ENCODE measurements at places on chromosomes 11 and 22. TPM values are rescaled to one million over a fixed set of nuclear protein-coding genes. Genes with fewer than 3 reads are reported as not detected.

Gene OR4C45
- polyA plus RNA-seq, result not detected

Gene OR51E2
- polyA plus RNA-seq, result not detected

Gene KLHDC7B
- polyA plus RNA-seq, result 0.34 TPM

Gene BATF2
- polyA plus RNA-seq, result 1.1 TPM

Gene OR8G5
- not detected for polyA plus RNA-seq

Gene KBTBD3
- 7.4 TPM for polyA plus RNA-seq

Gene LARGE2
- polyA plus RNA-seq, result 0.05 TPM

Gene MAJIN
- not detected for polyA plus RNA-seq

Gene DMC1
- 0.97 TPM for polyA plus RNA-seq

Gene KRTAP5-7
- not detected for polyA plus RNA-seq

Gene BARX2
- polyA plus RNA-seq, result not detected

Gene TMEM109
- polyA plus RNA-seq, result 70.0 TPM

Gene MTNR1B
- not detected for polyA plus RNA-seq

Gene PRG3
- not detected for polyA plus RNA-seq

Gene SLC22A6
- polyA plus RNA-seq, result not detected

- DNase-seq, result no peak
Measured at GRCh38 chr11:115613004-115613403, 108.8 kb upstream of the CADM1 start.

DNA sequence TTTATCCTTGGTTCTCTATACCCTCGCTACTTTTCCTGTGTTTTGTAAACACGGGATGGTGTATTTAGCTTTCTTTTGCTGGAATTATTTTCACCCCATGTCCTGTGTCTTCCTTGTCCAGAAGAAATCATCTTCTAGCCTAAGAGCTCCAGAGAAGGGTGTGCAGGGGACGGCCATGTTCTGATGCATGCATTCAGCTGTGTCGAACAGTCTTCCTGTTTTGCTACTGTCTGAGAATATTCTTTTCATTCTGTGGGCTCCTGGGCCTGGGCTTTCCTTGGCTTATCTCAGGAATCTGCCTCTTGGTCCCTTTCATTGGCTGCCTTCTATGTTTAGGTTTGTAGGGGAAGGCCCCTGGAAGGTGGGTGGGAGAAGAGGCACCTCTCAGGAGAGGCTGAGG lies 10.6 kb upstream of the PLET1 start:
- DNase-seq, result no peak

DNA sequence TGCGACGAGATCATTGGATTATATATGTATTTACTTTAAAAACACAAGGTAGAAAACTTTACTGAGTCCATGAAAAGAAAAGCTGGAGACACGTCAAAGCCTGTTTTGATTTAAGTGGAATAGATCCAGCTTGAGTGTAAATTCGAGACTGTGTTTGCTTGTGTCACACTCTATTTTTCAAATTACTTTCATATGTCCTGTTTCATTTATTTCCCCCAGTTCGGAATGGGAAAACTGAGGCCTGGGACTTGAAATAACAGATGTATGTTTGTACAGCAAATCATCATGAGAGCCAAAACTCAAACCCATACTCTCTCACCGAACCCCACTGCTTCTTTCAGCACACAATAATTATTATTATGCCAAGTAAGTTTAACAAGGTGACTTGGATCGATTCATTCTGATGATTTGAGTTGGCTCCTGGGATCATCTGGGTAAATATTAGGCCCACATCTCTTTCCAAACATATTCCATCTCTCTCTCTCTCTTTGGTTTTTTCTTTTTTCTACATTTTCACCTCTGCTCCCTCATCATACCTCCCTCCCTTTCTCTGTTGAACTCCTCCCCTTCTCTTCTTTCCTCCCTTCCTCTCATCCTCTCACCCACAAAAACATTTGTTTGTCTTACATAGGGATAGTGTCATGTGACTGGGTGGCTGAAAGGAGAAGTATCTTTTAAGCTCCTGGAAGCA lies 21.2 kb downstream of the FZD4 start:
- no peak for DNase-seq

- DNase-seq, result no peak
Measured at GRCh38 chr11:11038352-11038751, 180.5 kb upstream of the ZBED5 start.

DNA sequence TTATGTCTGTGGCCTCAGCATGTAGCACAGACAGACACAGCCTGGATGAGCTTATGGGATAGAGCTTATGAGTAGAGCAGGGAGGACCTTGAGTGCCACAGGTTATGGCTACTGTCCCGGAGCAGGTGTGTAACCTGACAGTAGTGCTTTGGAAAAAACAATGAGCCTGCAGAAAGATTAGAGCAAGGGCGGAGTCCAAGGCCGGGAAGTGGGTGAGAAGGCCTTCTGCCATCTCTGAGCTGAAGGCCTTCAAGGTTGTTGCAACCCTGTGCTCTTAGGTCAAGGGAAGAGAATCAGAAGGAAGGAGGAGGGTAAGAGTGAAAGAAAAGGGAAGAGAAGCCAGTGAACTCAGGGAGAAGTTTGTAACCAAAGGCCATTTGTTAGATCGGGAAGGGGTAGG lies 3.9 kb upstream of the TAGLN start:
- DNase-seq, result no peak

- DNase-seq, result no peak
Measured at GRCh38 chr11:130675371-130675821, 227.0 kb downstream of the ADAMTS15 start.

DNA sequence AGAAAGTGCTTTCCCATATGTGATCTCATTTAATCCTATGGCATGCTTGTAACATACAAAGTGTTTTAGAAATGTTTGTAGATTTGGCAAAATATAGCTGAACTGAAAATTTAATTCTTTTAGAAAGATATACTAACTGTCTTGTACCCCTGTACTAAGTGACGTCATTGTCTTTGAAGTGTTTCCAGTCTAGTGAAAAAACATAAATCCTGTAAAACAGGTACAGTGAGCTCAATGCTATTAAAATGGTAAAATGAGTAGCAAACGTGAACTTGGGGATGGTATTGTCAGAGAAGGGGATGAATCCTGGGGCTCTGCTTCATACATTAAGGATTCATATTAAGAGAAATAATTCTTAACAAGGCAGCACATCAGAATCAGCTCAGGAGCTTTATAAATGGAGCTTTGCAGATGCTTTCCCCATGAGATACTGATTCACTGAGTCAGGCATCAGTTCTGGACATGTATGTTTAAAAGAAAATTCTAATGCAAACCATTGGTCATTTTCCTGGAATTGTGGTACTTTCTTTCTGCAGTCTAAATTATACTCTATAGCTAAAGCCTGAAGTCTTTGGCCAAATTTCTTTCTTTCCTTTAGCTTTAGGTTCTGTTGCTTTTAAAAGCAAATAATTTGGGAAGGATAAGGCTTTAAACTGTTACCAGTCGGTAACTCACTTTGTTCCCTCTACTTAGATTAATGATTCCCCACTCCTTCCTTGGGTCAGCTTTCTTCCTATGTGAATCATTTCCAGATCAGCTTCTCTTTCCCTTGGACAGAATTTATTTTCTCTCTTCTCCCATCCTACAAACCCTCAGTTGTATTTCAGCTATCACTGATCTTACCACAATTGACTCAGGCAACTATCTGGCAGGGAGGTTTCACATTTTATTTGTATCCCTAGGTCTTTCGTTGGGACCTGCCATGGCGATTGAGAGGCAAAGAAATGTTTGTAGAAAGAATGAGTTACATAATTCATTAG lies 57.5 kb upstream of the DDI1 start:
- no peak for DNase-seq

DNA sequence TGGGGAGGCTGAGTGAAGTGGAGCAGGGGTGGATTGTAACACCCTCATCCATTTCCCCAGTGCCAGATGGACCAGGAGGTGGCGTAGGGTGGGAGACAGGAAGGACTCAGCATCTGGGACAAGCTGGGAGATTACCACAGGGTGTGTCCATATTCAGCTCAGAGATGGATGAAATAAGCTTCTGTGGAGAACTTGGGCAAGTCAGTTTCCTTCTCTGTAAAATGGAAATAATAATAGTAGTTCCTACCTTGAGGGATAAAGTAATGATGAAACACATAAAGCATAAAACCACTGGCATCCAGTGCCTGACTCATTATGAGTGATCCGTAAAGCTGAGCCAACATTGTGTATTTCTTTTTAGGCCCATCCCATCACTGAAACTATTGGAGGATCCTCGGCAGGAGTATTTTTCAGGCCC lies 607 bp upstream of the ROBO4 start:
- DNase-seq, result peak; percentile 79

DNA sequence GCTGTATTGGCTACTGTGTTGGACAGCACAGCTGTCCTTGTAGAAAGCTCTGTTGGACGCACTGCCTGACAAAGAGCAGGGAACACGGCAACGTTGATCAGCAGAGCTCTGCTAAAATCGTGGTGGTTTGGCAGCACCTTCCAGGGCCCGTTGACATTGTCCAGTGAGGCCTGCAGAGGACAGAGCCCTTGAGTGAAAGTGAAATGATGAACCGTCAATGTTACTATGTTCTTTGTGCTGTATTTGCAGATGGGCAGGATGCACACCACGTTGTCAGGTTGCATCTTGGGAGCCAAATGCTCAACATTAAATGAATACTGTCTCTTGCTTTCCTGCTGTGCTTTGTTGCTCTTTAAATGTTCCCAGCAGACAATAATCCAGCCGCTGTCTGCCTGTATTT lies 69.7 kb downstream of the NELL1 start:
- DNase-seq, result no peak

- no peak for DNase-seq
Measured at GRCh38 chr22:23803001-23803819, 16.4 kb downstream of the SMARCB1 start.

DNA sequence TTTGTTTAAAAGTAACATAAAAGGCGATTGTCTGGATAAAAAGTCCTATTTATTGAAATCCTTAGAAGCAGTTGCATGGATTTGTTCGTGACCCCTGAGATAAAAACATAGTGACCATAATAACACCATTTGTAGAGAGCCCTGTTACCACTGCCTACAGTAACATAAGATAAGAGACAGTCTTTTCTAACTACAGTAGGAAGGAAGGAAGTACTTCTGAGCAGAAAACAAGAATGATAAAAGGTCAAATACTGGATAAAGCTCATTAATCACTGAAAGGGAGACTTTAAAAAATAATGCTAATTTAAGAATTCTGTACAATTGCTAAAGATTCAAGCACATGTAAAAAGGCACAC lies 47.1 kb upstream of the SOX6 start:
- DNase-seq, result no peak

- no peak for DNase-seq
Measured at GRCh38 chr11:117881217-117881616, 4.8 kb upstream of the FXYD6 start.

DNA sequence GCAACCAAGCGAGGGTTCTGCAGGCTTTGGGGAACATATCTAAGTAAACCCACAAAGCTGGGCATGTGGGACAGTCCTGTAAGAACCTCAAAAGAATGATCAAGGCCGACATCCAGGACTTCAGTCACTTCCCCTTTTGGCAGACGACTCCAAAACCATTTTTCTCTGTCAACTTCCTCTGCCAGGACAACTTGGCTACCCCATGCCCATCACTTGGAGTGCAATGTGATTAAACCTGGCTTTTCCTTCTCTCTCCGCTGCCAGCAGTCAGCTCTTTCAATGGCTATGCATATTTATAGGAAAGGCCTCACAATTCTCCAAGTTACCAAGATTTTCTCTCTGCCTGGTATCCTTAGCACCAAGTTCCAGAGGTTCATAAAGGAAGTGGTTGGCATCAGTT lies 78.9 kb downstream of the C11orf58 start:
- no peak for DNase-seq

- no peak for DNase-seq
Measured at GRCh38 chr11:35334385-35335090, 84.8 kb downstream of the SLC1A2 start.

DNA sequence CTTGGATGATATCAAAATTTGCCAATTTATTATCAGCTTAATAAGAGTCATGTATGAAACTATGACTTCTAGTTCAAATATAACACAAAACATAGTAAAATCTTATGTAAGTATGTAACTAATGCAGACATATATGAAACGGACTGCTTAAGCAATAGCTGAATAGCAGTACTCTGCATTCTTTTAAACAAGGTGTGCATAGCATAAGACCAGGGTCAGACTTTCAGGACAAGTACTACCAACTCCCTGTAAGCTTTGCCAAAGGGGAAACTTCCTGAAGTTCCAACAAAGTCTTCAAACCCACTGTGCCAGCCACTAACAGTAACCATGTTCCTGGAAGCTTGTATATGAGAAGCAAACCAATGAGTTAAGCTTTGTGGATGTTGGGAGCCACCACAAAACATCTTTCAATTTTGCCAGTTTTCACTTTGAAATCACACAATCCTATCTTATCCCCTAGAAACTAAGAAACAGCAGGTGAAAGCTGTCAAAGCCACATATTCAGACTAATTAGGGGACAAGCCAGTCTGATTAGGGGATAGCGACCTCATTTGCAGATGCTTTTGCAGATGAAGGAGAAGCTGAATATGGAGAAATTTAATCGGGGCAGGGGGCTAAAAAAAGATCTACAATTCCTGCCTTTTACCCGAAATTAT lies 13.3 kb downstream of the RBFOX2 start:
- no peak for DNase-seq

GRCh38 chr11:70517988-70518907 lies 119.9 kb downstream of the CTTN start:
- DNase-seq, result peak; percentile 23

DNA sequence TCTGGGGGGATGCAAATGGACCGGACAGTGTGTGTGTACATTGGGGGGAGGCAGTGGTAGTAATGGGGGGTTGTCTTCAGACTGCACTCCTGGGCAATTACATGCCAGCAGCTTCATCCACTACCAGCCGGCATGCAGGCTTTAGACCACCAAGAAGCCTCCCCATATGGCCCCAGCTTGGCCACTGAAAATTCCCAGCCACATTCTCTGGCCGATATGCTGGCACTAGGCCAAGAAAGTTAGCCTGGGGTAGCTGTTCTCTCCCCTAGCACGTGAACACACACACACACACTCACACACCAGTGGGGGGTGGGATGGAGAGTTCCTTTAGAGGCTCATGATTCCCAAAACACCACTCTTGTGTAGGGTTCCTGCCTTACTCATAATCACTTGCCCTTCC lies 3.6 kb upstream of the ROBO3 start:
- no peak for DNase-seq

DNA sequence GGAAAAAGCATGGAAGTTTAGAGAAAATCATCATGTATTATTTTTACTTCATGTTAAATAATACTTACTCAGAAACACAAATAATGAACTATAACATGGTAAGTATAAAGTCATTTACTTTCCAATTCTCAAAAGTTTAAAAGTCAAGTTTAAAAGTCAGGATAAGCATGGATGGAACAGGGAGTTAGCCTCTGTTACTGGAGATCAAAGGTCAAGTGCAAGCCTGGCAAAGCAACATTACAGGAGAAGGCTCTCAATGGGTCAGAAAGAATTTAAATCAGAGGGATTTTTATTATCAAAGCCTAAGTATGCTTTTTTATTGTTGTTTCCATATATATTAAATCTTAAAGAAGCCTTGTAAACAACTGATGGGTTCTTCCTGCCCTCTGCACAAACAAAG lies 505.4 kb downstream of the KCNA4 start:
- DNase-seq, result no peak

GRCh38 chr11:11931461-11932055 lies 76.9 kb downstream of the DKK3 start:
- no peak for DNase-seq

All from BJ (cell line).